ENCODE measurements at places on chromosomes 5 and 9.

GRCh38 chr9:71646131-71646530, 122.2 kb downstream of the CEMIP2 start:
- DNase-seq: no peak

GRCh38 chr5:142795251-142795650, 25.1 kb downstream of the ARHGAP26 start:
- no peak for DNase-seq

DNA sequence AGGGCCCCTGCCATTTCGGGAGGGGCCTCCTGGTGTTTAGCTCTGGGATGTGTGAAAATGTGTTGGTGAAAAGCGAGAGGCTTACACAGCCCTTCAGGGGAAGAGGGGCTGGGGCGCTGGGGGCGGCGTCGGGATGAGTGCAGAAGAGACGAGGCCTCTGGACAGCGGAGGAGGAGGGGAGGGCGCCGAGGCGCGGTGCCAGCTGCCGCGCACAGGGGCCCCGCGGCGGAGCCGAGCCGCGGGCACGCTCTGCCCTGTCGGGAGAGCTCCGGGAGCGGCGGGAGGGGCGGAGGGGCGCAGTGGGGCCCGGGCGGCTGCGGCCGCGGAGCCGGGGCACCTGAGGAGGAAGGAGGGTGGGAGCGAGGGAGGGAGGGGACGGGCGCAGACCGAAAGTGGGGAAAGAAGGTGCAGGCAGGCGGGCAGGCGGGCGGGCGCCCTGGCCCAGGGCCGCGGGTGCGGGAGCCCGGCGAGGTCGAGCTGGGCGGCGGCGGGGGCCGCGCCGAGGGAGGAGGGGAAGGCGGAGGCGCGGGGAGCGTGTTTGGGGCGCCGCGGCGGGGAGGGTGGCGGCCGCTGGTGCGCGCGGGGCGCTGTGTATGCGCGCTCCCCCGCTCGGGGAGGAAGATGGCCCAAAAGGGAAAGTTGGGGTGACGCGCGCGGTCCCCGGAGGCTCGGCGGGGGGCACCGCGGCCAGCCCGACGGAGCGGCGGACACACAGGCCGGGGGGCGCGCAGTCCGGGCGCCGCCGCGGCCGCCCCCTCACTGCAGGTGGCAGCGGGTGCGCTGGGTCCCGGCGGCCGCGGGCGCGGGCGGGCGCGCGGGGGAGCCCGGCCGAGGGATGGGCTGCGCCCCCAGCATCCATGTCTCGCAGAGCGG, at the start of gene PDE8B:
Gene PDE8B (plus strand): TSS at position 590 of the 873 bp plus-strand sequence. CDS start 246 bp downstream, at position 836.
- peak; percentile 25 for DNase-seq

DNA sequence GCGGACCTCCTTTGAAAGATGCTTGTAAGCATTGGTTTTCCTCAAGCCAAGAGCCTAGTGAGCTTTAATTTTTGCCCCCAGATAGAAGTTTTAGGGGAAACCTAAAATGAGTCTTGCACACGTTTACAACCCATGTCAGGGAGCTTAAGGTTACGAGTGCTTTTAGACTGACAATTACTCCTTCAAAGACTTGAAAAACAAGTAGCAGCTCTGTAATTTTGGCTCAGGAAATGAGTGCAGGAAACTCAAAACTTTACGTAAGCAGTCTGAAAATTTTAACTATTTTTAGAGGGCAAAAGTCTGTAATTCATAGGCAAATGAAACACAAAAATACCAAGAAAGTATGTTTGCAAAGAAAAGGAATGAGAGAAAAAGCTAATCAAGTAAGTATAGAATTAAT, 36.8 kb downstream of the UBE2QL1 start:
- DNase-seq: no peak

GRCh38 chr9:4464911-4465513, 25.3 kb upstream of the SLC1A1 start:
- no peak for DNase-seq

DNA sequence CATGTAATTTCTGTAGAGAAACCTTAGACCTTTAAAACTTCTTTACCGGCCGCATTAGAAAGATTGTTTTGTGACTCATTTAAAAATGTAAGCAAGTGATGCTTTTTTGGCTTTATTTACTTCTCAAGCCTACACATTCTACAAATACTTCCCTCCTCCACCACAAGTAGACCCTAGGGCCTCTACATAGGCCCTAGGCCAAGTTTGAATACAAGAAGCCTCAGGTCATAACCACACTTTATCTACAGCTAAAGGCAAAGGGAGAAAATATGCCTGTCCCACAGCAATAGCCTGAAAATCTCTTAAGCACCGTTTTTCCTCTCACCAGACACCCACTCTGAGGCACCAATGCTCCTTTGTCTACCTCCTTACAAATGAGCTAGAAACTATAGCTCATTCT, 53.9 kb downstream of the CSNK1A1 start:
- no peak for DNase-seq

DNA sequence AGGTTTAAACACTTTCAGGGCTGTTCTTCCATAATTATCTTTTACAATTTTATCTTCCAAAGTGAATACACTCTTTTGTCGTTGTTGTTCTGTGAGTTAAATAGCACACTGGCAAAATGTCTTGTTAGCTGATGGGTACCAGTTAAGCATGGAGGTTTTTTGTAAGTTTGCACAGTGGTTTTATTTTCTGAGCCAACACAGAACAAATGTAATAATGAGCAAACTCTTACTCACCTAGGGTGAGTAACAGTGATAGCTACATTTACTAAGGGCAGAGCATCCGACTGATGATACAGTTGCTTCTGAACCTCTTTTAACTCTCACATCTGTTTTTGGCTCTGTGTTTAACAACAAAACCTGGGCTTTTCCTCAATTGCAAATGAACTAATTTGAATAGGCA, 103.2 kb downstream of the CTNND2 start:
- no peak for DNase-seq

DNA sequence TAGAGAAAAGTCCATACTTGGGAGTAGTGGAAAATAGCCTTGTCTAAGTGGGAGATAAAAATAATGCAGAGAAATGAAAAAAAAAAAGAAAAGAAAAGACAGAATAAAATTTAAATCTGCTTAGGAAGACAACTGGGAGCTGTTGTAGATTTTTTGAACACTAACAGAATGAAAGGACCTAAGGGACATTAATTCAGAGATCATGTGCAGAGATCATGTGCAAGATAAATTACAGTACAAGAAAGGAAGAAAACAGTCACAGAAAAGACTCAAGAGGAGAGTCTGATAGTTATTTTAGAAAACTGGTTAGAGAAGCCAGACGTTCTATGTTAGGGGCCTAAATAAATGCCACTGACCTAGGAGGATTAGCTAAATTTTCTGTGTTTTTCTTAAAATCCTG, 1226.8 kb upstream of the NUDT12 start:
- DNase-seq: no peak

DNA sequence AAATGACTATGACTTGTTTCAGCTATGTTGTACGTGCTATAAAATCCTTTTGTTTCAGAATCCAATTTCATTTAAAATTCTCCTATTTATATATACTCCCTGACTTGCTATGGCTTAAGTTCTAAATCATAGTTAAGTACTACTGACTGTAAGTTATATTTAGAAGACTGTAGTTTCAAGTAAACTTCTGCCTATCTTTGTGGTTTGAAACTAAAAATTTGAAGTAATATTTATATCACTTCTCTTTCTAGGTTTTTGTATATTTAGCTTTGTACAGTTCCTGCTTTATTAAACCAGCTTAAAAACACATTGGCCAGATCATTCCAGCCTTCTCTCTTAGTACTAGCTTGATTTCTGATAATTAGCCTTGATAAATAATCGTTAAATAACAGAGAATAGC, 196.3 kb downstream of the MLLT3 start:
- no peak for DNase-seq

DNA sequence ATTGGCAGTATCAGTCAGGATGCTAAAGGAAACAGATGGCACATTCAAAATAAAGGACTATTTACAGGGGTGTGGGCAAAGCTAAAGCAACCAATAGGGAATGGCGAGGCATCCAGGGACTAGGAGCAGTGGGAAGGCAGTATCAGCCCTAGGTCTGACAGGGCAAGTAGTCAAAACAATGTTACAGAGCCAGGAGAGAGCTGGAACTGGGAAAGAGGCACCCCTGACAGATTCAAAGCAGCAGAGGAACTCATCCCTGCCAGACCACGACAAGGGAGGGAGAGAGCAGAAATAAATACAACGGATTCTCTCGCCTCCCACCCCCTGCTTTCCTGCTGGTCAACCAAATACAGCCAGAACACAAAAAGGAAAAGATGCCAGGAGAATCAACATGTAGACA, 371.5 kb downstream of the NR2F1-AS1 start:
- DNase-seq: no peak

- DNase-seq: no peak
Observed at GRCh38 chr5:43063721-43064171, 23.6 kb upstream of the ANXA2R start.

DNA sequence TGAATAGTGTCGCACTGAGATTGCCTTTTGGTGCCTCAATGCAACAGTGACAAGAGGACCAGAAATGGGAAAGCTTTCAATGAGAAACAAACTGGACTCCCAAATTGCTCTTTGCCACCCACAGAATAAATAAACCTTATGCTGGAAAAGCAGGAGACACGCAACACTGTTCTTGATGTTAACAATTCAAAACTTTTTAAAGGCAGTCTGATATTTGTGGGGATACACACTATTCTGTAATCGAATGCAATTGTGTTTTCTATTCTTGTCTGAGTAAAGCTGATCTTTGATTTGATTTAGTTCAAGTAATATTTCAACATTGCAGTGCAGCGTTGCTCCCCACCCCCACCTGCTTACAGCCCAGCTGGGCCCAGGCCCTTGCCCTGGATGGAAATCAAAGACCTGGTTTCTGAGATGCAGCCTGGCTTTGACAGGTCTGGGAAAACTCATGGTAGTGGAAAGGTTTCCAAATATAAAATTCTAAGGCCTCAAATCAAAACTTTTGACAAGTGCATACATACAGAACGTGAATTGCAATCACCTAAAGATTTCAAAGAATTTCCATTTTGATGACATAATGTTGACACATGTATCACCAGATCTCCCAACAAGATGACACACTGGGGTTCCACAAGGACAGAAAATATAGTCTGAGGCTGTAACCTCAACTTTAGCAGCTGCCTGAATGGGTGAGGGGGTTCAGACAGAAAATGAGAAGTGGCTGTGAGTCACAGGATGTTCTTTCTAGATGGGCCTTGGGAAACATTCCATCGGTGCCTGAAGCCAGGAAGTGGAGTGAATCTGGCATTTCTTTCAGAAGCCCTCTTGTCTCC, 55.1 kb downstream of the ABCA1 start:
- no peak for DNase-seq

DNA sequence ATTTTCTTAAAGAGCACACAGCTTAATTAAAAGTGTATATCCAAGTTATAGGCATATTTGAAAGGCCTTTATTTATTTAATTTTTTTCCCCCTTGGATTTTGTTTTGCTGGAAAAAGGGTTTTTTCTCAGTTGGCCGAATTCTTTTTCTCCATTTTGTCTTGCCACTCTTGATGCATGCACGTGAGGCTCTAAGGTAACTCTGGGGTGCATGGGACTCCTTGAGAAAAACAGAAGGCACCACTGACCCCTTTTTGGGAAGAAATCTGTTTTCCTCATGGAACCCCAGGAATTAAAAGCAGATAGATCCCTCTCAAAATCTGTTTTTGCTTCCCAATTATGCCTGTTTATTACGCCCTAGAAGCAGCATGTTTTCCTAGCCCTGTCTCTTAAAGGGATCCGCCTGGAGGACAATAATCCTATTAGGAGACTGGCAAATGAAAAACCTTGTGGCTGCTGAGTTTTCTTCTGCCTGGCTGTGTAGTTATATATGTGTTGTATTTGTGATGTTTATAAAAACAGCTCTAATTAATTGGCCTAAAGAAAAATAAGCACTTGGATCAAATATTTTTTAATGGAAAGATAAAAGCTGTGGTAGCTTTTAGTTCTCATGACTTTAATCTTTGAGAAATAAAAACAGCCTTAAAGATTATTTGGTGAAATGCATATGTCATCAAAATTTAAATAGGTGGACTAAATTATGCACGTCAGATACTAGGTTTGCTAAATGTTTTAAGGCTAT, 435.1 kb upstream of the CDH9 start:
- DNase-seq: no peak

- DNase-seq: no peak
Observed at GRCh38 chr9:123069010-123069481, 35.6 kb downstream of the GPR21 start.

GRCh38 chr5:2901511-2901910, 150.0 kb upstream of the IRX2 start:
- DNase-seq: no peak

GRCh38 chr5:133877351-133878235, 90.8 kb downstream of the C5orf15 start:
- no peak for DNase-seq
